ENCODE measurements at places on chromosomes 4 and X.

DNA sequence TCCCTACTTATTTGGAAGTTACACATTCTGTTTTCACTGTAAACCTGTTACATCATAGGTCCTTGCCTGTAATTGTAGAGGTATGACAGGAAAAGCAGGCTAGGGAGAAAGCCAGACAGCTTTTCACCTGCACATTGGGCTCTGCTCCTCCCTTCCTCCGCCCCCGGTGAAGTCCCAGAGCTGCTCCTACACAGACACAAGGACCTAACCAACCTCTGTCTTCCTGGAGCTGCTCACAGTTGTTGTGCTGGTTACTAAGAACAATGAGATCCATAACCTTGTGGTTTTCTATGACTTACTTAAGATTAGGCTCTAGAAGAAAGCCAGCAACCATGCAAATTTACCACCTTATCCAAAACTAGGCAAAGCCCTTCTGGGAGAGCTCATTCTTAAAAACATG, 40.0 kb downstream of the MOSPD2 start:
- DNase-seq: no peak

DNA sequence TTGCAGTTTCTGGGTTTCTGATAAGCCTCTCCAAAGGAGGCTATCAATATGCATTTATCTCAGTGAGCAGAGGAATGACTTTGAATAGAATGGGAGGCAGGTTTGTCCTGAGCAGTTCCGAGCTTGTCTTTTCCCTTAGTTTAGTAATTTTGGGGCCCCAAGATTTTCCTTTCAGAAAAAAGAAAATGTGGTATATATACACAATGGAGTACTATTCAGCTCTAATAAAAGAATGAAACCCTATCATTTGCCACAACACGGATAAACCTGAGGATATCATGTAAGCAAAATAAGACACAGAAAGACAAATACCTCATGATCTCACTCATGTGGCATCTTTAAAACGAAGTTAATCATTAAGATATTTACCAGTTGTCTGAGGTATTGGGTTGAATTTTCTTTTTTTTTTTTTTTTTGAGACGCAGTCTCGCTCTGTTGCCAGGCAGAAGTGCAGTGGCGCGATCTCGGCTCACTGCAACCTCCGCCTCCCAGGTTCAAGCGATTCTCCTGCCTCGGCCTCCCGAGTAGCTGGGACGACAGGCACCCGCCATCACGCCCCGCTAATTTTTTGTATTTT, 540 bp downstream of the ZNF721 start:
- no peak for DNase-seq

GRCh38 chr4:34486461-34487363, 1757.6 kb downstream of the ARAP2 start:
- DNase-seq: no peak

GRCh38 chr4:174045381-174045780, 238.1 kb downstream of the FBXO8 start:
- DNase-seq: no peak

DNA sequence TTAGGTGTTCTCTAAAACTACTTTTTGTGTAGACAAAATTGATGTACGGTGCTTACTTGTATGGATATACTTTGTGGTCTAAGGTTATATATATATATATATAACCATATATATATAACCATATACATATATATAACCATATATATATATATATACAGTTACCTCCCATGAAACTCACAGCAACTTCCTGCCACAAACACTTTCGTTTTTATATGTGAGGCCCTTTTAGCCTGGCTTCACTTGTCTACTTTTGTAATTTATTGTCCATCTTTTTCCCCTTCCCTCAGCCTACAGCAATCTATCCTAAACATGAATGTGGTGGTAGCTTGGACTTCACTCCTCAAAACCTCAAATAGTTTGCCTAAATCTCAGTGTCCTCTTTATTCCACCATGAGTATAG, 72.8 kb upstream of the NPFFR2 start:
- no peak for DNase-seq

GRCh38 chrX:110181459-110182137, 136.3 kb downstream of the AMMECR1 start:
- no peak for DNase-seq

- no peak for DNase-seq
Measured at GRCh38 chr4:108397850-108398249, 222.5 kb upstream of the RPL34 start.

- DNase-seq: no peak
Measured at GRCh38 chr4:41408859-41409593, 128.9 kb upstream of the LIMCH1 start.

GRCh38 chrX:1397001-1397400, 5.1 kb upstream of the SLC25A6 start:
- DNase-seq: no peak

DNA sequence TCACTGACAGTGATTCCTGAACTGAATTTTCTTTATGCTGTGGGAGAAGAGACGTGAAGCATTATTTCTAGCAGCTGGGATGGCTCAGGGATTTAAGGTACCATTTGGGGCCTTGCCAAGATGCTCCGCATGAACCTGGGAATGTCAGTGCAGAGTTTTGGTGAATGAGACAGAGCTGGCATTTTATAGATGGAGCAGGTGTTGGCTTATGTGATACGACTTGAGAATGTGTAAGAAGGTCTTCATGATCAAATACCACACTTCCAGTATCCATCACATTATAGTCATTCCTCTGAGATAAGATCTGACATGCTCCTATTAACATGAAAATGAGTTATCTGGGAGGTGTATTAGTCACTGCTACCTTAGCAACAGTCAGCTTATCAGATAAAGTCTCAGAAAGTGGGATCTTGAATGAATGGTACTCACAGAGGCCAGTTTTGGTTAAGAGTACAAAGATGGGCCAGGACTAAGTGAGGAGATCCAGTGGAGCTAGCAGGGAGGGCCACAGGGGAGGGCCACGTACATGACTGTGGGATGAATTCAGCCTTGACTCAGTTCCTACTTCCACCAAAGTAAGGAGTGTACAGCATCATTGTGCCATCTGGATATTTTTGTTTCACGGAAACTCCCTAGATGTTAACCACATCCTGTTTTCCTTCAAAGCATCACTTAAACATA, 116.7 kb downstream of the SPCS3 start:
- DNase-seq: no peak

- no peak for DNase-seq
Measured at GRCh38 chrX:28582511-28582910, 4.7 kb upstream of the IL1RAPL1 start.

DNA sequence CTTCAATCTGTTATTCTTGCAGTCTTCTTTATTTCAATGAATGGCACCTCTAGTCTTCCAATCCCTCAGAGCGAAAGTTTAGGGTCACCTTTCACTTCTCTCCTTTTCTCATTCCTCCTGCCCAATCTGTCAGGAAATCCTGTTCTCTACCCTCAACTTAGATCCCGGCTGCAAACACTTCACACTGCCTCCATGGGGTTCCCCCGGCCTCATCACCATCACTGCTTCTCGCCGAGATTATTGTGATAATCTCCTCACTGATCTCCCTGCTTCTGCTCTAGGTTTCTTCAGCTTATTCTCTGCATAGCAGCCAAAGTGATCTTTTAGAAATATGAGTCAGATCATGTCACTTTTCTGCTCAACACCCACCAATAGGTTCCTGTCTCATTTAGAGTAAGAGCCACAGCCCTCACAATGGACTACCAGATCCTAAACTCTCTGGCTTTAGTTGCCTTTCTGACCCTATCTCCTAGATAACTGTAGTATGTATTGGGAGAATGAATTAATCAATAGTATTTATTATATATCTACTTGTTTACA, 43.6 kb upstream of the TBC1D9 start:
- DNase-seq: no peak

GRCh38 chrX:120310861-120311726, at the start of gene TMEM255A:
Gene TMEM255A, minus strand, starts transcription at chrX:120311461. Its CDS starts 152 bp downstream, at chrX:120311309.
- no peak for DNase-seq

DNA sequence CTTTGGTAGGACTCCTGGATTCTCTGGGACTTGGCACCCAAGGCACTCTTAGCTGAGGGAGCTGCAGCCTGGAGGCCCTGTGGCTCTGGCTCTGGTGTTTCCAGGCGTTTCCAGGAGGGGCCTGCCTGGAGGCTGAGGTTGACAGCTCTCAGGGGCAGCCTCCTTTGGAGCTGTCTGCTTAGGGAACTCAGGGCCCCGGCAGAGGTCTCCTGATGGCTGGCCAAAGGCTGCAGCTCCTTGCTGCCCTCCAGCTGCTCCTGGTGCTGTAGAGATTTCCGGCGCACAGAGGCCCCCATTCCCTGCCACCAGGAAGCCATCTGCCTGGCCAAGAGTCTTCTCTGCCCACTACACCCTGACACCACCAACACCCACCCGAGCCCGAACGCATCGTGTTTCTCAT, 25.3 kb upstream of the ARHGEF38 start:
- DNase-seq: no peak

DNA sequence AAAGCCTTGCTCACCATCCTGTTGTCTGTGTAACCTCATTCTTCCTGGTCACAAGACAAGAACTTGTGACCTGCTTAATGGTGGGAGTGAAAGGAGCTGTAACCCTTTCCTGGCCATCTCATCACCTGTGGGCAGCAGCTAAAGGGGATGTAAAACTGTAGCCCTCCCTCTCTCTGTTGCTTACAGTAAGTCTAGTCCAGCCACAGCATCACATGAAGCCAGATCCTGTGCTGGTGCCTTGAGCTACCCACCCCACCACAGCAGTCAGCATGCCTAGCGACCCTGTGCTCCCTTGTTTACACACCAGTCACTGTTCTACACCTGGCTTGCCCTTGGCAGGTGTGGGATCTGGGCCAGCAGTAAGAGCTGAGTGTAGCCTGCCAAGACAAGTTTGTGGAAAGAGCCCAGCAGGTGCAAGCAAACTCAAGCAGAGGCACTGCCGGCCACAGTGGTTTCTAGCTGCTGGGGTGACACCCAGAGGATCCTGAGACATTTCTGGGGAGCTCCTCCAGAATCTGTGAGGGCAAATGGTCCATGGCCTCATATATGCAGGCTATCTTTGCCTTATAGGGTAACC, 41.0 kb downstream of the UGT2B28 start:
- DNase-seq: no peak

- no peak for DNase-seq
Measured at GRCh38 chr4:110916505-110916904, 293.6 kb upstream of the PITX2 start.

DNA sequence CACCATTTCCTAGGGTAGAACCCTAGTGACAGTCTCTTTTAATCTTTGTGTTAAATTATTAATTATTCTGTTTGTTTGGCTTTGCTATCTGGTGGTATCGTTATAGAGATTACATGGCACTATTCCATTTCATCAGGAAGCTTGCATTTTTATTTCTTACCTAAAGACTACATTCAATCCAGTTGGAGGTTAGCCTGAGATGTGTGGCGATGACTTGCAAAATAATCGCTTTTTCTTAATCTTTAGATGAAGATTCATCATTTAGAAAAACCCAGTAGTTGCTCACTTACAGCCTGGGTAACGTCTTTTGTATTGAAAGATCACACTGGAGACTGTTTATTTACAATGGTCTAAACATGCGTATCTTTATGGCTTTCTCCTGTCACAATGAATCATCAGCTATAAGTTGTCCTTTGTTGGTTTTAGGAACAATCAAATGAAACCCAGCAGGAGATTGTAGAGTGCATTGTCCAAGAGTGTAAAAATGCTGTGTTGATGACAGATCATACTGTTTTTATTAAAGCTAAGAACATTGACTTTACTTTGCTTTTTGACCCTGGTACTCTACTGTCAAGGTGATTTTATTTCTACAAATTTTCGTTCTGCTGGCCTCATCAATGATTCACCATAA, 281.7 kb upstream of the PITX2 start:
- DNase-seq: no peak

DNA sequence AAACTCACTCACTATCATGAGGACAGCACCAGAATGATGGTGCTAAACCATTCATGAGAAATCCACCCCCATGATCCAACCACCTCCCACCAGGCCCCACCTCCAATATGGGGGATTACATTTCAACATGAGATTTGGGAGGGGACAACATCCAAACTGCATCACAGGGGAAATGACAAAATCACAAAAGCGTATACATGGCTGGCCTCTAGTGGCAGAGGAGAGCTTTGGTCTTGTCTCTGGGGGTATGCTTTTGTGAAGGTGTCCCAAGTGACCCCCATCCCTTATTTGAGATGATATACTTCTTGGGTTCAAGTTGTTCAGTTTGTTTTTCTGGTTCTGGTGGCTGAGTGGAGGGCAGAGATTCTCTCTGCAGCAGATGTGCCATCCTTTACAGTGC, 8.5 kb upstream of the SETD7 start:
- no peak for DNase-seq

DNA sequence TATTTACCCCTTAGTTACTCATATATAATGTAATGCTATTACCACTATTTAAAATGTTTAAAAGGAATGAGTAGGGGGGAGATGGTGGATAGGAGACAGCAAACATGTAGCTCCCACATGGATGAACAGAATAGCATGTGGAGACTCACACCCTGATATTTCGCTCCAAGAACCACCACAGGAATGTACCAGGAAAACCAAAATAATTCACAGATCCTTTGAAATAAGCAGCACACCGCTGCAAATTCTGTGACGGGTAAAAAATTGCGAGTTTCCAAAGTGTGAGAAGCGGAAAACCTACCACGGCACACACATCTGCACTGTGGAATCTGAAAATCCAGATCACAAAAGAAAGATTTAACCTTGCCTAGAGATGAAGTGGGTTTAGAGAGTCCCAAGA, 428.2 kb downstream of the TLL1 start:
- no peak for DNase-seq

DNA sequence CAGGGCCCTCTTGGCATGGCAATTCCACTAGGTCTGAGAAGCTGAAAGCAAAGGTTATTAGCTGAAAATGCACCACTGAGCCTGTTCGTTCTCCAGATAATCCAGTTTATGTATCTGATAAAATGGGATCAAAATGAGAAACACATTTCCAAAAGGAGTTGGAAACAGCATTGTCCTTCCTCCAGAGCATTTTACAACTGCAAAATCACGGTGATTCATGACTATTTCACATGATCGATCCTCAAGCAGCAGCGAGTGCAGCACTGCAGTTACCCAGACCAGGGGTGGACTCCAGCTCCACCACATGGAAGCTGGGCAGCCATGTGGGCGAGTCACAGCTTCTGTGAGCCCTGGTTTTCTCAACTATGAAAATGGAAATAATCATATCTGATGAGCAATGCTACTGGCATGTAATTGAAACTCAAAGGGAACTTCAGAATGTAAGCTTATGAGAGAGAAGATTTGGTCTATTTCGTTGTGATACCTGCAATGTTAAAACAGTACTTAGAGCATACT, 78.7 kb upstream of the MSX1 start:
- no peak for DNase-seq

DNA sequence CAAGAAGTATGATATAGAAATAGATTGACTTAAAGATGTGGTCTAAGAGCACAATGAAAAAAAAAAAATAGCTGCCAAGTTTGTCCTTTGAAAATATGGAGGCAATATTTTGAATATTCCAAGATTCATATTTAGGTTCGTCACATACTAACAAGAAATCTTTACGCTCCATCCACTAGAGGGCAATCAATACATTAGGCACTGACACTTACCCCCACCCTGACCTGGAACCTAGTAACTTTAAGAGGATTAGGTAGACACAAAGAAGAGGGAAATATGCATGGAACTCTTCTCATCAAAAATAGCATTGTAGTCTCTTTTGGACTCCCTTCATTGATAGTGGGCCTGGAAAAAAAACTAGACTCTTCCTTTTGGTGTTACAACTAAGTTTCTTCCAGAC, 1108.1 kb downstream of the PCDH19 start:
- no peak for DNase-seq

GRCh38 chr4:6419452-6420028, 52.9 kb downstream of the PPP2R2C start:
- DNase-seq: no peak

GRCh38 chr4:1576961-1577821, 106.9 kb downstream of the FAM53A start:
- no peak for DNase-seq

GRCh38 chrX:15500497-15500966, at the start of gene BMX:
Gene BMX, plus strand, starts transcription at chrX:15500807. Its CDS starts 7,547 bp downstream, at chrX:15508354.
- no peak for DNase-seq

Measured in activated T-helper 1 cell treated with anti-CD3 and anti-CD28 coated beads, Interleukin-2, amount 50 U/mL, for 16 hours (primary cell).